ENCODE measurements at places on chromosomes 4 and X.

DNA sequence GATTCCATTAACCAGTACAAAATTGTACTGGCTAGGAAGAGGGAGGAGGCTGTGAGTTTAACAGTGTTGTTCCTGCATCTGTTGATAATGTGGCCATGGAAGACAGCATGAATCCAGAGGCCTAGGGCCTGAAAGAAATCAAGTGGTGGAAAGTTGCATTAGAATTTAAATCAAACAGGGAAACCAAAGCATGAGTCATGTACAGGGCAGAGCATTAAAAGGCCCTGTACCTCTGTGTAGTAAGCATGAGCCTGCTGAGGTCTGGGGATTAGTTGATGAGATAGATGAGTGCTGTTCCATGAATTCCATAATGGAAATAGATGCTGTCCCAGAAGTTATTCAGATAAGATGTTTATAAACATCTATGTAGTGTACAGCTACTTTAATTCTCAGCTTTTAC, 58.3 kb downstream of the MID1IP1 start:
- no peak for DNase-seq

- DNase-seq, result no peak
Observed at GRCh38 chr4:30002341-30002740, 717.8 kb upstream of the PCDH7 start.

GRCh38 chr4:108466936-108467902, 153.2 kb upstream of the RPL34 start:
- DNase-seq, result no peak

DNA sequence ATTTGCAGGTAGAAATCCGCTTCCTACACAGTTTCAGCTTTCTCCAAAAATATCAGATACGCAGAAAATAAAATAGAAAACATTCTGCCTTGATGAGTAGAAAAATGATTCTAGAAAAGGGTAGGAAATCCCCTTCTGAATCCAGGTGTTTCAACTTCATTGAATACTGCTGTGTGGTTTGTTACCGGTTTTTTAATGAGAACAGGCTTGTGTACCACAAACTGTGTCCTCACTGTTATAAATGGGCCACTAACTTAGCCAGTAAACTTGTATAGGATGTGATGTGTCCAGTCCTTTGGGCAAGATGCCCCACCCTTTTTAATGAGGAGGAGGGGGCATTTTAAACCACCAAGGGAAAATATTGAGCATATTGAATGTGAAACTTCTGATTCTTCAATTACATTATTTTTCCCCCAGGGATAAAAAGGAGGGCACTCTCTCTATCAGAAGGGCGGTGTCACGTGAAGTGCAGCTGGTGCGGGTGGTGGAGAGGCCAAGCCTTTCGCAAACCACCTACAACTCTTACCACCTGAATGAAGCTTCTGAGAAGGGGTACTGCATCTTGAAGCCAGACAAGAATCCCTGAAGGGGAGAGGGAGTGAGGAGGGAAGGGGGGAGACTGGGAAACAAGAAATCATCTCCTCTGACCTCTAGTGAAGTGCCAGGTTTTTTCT, 4.5 kb downstream of the CXXC4 start:
- DNase-seq, result peak; percentile 4

- DNase-seq, result no peak
Observed at GRCh38 chr4:107388736-107389274, 331.2 kb downstream of the PAPSS1 start.
